Stimulated activated CD8-positive, alpha-beta memory T cell treated with anti-CD3 and anti-CD28 coated beads, Interleukin-7, amount 100 ng/mL, for 4 hours (primary cell): ENCODE measurements at places on chromosomes 5 and 9.

DNA sequence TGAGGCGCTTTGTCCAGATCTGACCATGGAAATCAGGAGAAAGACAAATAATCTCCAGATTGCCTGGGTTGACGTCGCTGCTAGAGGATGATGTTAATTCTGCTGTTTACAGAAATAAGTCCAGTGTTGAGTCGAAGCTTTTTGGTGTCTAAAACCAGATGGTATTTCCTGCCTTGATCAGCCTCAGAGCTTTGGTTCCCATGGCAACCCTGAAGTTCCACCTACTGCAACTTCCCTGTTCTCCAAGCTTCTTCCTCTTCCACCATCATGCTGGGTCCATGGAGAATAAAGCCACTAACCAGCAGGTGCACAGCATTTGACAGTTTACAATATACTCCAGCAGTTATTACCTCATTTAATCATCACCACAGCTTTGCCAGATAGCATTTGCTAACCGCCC, 18.0 kb upstream of the GABBR2 start:
- no peak for DNase-seq

DNA sequence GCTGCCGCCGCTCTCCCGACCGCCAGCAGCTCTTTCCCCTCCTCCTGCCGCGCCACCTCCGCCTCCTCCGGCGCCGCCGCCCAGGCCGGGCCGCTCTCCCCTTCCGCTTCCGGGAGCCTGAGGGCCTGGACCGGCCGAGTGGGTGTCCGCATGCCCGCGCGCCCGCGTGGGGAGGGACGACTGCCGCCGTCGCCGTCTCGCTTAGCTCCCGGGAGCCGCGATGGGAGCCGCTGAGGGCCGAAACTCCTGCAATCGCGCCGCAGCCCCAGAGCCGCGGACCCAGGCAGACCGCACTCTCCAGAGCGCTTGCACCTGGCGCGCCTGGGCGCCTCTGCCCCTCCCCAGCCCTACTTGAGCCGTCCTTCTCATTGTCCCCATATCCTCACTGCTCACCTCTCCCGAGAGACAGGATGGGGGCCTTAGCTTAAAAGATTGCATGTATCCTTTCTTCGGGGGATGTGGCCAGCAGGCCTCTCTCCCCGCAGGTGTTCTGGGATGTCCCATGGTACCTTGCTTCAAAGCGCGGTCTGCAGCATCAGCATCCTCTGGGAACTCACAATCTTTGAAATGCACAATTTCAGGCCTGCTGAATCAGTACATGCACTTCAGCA, at the start of gene ZDHHC21:
TSS of gene ZDHHC21 (minus strand) at position 182 of the 611 bp plus-strand sequence. CDS start 19,092 bp downstream, outside the sequence.
- DNase-seq: peak; percentile 61

- DNase-seq: no peak
Observed at GRCh38 chr5:9557696-9558095, 11.8 kb upstream of the SEMA5A start.

DNA sequence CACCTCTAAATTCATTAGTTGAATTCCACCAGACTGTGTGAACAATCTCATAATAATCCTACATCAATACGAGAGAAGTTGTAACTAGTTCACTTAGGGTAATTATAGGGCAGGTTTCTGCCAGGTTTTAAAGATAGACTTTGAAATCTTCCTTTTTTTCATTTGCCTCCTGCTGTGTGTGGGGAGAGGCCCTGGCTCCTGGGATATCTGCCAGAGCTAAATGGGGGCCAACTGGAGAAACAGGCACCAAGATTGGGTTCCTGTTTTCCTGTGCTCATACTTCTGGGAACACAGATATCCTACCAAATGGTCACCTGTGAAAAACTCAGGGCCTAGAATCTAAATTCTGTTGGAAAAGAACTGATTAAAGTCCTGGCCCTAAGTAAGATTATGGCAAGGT, 42.3 kb downstream of the SH3RF2 start:
- no peak for DNase-seq

- DNase-seq: no peak
Observed at GRCh38 chr9:96478829-96479371, 28.9 kb downstream of the HABP4 start.

- no peak for DNase-seq
Observed at GRCh38 chr5:156587012-156587411, 260.0 kb downstream of the SGCD start.

DNA sequence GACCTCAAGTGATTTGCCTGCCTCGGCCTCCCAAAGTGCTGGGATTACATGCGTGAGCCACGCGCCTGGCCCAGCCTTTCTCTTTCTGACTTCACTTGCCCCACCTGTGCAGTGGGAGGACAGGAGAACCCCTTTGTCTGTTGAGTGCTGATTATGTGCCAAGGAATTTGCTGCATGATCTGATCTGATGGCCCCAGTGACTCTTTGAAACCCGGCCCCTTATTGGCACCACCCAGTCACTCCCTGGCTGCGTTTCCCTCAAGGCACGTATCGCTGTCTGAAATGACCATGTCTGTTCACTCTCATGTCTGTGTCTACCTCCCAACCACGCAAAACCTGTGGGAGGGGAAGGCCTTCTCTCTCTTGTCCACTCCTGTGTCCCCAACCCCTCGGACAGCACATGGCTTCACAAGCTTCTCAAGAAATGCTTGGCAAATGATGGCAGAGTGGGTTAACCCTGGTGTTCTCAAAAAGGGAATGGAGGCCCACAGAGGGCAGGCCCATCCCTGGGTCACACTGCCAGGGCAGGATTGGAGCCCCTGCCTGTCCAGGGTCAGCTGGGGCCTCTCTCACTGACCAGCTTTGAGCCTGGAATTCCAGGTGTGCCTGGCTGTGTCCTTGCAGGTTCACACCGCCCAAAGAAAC, 21.9 kb downstream of the NEK6 start:
- DNase-seq: no peak

GRCh38 chr5:76472335-76473008, 69.4 kb downstream of the IQGAP2 start:
- no peak for DNase-seq

- DNase-seq: no peak
Observed at GRCh38 chr9:75190762-75191161, 102.4 kb downstream of the OSTF1 start.

DNA sequence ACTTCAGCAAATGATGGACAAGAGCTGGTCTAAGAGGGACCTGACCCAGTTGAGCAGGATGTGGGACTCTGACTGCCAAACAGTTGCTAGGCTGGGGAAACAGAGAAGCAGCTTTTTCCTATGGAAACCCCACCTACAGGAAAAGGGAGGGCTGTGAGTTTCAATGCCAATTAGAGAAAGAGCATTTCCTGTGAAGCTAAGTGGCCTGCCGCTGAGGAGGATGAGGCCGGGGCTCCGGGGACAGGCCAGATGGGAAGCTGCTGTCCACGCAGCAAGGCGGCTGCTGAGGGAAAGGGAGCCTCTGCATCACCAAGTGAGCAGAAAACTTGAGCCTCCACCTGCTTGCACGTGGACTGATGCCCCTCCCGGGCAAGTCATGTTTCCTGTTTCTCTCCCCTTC, at the start of gene PCDH12:
TSS of gene PCDH12 (minus strand) at position 90 of the 400 bp plus-strand sequence. CDS start 351 bp downstream, outside the sequence.
- no peak for DNase-seq

DNA sequence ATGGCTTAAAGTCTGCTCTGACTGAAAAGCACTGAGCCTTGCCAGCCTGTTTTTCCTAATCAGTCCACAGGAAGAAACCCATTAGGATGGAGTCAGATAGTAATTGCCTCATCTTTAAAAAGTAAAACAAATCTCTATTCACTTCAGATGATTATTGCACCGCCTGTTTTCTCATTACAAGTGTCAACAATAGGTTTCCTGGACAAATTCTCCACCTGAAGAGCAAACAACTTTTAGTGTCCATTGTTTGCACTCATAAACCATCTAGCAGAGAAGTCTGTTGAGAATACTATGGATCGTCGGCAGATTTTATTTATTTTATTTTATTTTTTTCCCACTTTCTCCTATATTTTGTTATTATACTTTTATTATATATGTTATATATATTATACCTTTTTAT, 20.3 kb downstream of the C5orf63 start:
- no peak for DNase-seq
